Amniotic stem cell (primary cell): ENCODE measurements at places on chromosomes 6 and 20.

DNA sequence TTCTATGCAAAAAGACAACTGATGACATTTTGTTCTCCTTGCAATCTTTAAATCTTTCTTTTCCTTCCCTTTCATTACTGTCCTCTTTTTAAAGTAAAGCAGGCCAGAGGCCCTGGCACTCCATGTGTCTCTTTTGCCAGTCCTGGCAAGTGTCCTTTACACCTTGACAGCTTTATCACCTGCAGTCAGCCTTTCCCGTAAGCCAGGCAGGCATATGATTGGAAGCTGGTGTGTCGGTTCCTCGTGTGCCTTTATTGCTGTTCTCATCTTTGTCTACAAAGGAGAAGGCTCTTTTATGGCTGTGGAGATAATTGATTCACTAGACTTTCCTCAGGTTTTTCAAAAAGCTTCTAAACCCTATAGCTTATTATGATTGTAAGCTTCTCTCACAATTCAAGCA is 162.3 kb upstream of the FBXL4 start:
- DNase-seq = no peak

GRCh38 chr20:4788314-4788713 is 66.6 kb downstream of the PRND start:
- no peak for DNase-seq

GRCh38 chr20:5829241-5829809 is 79.1 kb downstream of the SHLD1 start:
- no peak for DNase-seq

- no peak for DNase-seq
Measured at GRCh38 chr6:146359131-146359530, 184.5 kb upstream of the RAB32 start.

GRCh38 chr20:3470627-3471396 is at the start of gene ATRN:
Gene ATRN (plus strand): TSS chr20:3471018. CDS start chr20:3471108, 90 bp downstream.
- peak; percentile 77 for DNase-seq

DNA sequence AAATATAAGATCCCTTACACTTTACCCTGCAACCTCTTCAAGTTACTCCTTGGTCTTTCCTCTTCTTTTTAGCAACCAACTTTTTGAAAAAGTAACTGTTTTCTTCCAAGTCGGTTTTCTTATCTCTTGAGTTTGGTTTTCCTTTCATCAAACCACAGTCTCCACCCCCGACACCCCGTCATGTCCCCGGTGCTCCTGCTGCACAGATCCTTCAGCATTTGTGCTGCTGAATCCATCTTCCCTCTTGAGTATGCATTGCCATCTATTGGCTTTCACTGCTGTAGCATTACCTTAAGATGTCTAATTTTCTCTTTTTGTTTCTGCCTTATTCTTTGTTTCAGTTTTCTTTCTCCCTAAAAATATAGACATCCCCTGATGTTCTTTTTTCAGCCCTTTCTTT is 11.9 kb upstream of the TNFRSF21 start:
- no peak for DNase-seq

- DNase-seq = no peak
Measured at GRCh38 chr6:6981681-6982322, 126.0 kb upstream of the RREB1 start.

GRCh38 chr6:54786154-54786553 is 60.4 kb upstream of the FAM83B start:
- no peak for DNase-seq

GRCh38 chr20:16260911-16261310 is 312.3 kb downstream of the KIF16B start:
- DNase-seq = no peak

- DNase-seq = no peak
Measured at GRCh38 chr20:10635476-10636208, 38.2 kb downstream of the JAG1 start.

- DNase-seq = no peak
Measured at GRCh38 chr20:38157635-38158495, 7.2 kb downstream of the TGM2 start.

DNA sequence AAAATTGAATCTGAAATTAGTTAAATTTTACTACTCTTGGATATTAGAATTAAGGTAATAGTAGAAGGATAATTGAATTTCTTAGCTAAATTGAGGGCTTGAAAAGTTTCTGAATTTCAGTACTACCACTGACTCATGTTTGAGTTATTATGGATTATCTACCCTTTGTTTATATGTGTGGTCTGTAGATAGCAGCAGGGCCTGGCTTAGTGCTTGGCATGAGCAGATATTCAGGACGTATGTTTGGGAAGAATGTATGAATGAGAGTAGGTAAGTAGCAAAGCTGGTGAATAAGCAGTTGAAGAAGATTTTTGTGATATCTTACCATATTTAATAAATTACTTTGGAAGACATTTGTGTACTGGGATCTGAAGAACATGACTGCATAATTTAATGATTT is 152.7 kb downstream of the MACROD2 start:
- DNase-seq = no peak

DNA sequence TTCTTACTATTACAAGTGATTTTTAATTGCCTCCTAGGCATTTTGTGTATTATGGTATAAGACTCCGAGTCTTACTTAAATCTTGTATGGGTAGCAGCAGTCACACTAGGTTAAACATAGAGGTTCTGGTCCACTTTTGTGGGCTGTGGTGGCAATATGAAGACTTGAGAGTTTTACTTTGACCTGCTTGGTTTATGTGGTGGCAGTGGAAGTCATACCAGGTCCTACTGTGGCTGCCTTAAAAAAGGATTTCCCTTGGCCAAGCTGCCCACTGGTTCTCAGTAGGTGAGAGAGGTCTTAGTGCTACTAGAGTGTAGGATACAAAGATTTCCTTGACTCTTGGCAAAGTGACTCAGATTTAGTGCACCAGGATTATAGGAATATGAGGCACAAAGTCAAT is 44.2 kb upstream of the NKAIN2 start:
- no peak for DNase-seq

DNA sequence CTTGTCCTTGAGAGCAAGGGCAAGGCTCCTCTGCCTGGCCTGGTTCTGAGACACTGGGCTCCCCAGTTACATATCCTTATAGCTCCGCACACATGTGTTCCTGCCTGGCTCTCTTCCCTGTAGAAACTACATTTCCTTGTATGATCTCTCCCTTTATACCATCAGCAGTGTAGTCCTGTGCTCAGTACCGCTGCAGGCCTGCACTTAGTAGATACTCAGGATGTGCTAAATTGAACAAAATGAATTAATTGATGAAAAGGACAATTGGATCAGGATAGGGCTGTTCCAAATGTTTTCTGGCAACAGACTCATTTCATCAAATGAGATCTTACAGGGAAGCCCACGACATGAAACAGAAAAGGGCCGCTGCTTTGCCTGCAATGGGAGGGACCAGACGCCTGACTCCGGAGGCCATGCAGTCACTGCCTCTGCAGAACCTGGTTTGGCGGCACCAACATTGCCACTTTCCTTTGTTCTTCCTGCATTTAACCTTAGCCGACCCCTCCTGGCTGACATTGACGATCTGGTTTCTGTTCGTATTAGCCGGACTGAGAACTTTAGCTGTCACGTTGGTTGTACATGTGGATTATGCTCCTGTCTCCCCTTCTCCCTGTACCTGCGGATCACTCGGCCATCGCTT is 53.3 kb downstream of the CHMP4B start:
- DNase-seq = no peak

DNA sequence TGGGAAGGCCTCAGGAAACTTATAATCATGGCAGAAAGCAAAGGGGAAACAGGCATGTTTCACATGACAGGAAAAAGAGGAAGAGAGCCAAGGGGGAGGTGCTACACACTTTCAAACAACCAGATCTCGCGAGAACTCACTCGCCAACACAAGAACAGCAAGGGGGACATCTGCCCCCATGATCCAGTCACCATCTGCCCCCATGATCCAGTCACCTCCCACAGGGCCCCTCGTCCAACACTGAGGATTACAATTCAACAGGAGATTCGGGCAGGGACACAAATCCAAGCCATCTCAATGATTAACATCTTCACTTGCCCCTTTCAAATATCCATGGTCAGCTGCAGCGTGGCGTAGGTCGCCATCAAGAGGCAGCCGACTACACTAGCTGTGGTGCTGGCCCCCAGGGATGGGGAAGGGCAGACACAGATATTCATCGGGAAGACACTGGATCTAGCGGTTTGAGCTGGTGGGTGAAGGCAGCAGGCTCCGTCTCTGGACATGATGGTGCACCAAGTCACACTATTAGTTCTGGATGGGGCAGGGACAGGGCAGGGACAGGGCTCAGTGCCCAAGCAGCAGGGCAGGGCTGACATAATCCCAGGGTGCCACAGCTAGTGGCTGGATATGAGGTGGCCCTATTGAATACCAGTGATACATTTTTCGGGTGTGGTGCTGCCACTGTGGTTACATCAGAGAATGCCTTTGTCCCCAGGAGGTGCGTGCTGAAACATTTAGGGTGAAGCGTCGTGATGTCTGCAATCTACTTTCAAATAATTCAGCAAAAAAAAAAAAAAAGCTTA is 31.6 kb downstream of the TUBB2B start:
- DNase-seq = no peak

DNA sequence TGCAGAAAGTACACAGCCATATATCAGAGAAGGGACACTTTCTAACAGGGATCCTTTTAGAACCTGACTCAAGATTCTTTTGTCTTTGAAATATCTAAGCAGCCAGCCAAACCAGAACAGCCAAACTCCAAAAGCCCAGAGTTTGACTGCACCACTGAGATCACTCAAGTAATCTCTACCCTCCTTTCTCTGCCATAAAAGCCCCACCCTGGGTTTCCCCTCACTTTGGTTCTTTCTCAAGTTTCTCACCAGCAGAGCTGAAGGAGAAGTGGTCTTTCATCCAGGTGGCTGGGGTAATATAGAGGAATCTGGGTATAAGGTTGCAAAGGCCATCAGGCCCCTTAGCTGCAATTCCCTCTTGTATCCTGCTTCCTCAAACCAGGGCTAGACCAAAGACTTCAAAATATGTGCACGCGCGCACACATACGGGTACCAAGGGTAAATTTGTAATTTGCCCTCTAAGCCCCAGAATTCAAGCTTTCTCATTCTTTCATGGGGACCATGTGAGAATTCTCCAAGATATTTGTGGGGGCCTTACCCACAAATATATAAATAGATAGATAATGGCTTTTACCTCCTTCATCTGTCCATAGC is 42.9 kb downstream of the GPX5 start:
- no peak for DNase-seq

DNA sequence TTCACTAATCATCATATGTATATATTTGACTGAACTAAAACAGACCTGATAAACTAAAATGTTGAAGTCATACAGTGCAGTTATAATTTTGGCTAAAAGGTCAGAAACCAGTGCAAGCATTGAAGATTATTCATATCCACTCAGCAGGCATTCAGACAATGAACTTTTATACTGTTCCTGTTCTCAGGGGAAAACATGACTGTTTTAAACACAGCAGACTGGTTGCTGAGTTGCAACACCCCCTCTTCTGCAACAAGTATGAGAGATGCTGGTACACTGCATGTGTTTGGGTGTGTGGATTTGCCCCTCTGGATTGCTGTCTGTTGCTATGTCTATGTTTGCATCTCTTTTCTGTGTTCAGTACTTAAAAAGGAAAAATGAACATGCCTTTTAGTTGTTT is 206.8 kb downstream of the EYA4 start:
- no peak for DNase-seq

DNA sequence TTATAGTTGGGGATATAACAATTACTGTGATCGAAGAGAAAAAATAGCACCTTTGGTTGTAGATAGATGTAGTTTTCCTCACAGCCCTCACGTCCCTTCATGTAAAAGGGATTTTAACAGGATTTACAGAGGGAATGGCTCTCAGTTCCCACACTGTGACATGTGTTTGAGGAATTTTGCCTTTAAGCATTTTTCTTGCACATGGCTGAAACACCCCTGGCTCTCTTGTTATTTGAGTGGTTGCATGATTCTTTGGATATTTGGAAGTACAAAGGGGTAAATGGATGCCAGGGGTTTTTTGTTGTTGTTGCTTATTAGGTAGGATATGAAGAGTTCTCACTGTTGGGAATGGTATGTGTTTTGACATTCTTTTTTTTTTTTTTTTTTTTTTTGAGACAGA is 48.2 kb downstream of the JAG1 start:
- DNase-seq = no peak

- DNase-seq = no peak
Measured at GRCh38 chr6:141050471-141050870, 1082.3 kb upstream of the GJE1 start.

- DNase-seq = no peak
Measured at GRCh38 chr6:139230391-139230840, 61.4 kb downstream of the TXLNB start.

DNA sequence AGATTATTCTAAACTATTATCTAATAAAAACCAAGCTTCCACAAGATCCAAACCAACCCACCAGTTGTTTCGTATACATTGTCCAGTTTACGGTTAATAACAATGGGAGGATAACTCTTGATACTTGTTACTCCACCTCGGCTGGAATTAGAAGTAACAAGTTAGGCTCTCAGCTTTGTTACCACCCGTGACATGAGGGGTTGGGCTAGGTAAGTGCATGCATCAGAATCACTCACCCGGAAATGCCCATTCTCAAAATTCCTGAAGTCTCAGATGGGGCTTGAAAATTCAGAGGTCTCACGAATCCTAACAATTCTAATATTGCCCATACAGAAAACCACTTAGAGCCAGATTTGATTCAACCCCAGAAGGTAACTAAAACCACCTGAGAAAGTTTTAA is 27.0 kb upstream of the SERPINB1 start:
- no peak for DNase-seq

DNA sequence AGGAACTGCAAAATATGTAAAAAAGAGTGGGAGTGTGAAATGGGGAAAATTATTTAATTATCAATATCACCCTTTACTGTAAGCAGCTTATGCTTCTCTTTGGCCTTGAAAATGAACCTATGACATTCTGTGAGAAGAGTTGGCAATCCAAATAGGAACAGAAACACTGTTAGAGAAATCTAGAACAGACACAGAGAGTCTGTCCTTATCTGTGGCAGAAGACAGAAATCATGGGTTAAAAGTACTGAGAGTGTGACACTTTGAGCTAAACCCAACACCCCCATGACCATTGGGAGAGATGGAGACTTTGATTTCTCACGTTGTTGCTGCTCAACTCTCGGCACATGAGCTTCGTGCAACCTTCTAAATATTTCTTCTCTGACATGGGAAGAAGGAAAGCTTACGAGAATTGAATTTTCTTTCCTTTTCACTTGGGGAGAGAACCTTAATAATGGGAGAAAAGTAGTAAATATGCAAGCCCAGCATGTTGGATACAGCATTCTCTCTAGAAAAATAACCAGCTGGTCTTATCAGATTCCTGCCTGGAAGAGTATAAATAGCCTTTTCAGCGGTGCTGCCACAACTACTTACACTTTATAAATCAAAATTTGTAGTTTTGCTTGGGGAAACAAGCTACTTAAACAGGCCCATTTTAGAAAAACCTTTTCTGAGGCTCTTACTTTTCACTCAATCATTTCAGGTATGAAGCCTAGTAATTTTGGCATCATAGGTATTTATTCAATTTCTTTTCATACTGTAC is 49.4 kb upstream of the NOX3 start:
- no peak for DNase-seq
